ENCODE measurements at places on chromosomes 16 and 17.

- no peak for DNase-seq
These were observed 83.0 kb downstream of the OR1D5 start for GRCh38 chr17:2980211-2980903.

DNA sequence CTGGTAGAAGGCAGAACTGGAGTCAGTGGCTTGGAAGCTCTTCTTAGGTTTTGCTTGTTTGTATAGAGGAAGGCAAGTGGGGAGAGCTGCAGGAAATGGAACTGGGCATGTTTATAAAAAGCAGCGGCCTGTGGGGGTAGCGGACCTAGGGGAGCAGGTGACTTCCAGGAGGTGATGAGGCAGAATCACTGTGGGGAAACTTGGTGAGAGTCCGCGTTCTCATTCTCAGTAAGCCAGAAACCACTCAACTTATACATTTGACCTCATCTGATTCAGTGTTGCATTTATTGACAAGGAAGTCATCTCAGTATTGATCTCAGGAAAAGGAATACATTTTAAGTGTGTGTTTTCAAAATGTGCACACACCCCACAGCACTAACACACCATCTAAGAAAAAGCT, 299.8 kb downstream of the CNTNAP4 start:
- DNase-seq: no peak

GRCh38 chr17:73485130-73485529, 159.1 kb downstream of the SDK2 start:
- DNase-seq: no peak

GRCh38 chr16:73161977-73162376, 114.0 kb upstream of the ZFHX3 start:
- no peak for DNase-seq

GRCh38 chr17:53721101-53721500, 101.6 kb upstream of the KIF2B start:
- DNase-seq: no peak

- DNase-seq: no peak
These were observed 18.4 kb upstream of the ZNF594 start for GRCh38 chr17:5210091-5210490.

GRCh38 chr16:68452176-68452575, 3.9 kb upstream of the SMPD3 start:
- DNase-seq: no peak

- DNase-seq: no peak
These were observed 187.7 kb downstream of the CBLN1 start for GRCh38 chr16:49093939-49094338.

GRCh38 chr16:55534756-55535155, 25.9 kb downstream of the LPCAT2 start:
- no peak for DNase-seq

GRCh38 chr17:50675190-50675589, 32.5 kb downstream of the ANKRD40 start:
- DNase-seq: no peak

DNA sequence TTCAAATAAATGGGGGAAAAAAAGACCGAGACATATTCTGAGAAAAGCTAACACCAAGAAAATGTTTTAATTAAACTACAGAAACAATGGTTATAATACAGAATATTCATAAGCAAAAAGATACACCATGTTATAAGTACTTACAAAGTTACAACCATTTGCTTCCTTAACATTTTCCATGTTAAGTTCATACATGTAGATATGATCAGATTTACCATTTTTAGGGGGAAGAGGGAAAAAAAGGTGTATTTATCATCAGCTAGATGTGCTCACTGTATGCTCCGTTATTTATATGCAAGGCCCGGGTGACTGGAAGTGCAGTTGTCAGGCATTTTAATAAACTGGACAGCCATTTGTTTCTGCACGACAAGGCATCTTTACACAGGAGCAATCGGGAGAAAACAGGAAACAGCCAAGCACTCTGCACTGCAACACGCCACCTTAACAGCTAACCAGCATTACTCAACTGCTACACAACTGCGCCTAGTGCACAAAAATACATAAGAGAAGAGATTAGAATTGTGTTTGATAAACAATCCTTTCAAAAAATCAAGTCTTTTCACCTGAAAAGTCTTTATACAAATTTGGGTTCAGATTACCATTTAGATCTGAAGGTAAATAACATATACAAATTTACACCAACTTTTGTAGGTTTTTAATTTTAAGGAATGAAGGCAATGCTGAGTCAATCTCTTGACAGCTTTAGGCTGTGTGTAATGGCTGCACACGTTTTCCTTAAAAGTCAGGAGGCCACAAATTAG, 2.9 kb downstream of the SRSF2 start:
- no peak for DNase-seq

GRCh38 chr16:49854188-49854795, 1.6 kb downstream of the ZNF423 start:
- DNase-seq: no peak

GRCh38 chr16:50368410-50369132, at the start of gene BRD7:
Gene BRD7 (minus strand): TSS chr16:50368988. CDS start chr16:50368774, 214 bp downstream.
- peak; percentile 65 for DNase-seq

GRCh38 chr17:55348749-55349354, 72.8 kb downstream of the MMD start:
- peak; percentile 37 for DNase-seq

GRCh38 chr16:30893417-30893743, 497 bp downstream of the BCL7C start:
- no peak for DNase-seq

DNA sequence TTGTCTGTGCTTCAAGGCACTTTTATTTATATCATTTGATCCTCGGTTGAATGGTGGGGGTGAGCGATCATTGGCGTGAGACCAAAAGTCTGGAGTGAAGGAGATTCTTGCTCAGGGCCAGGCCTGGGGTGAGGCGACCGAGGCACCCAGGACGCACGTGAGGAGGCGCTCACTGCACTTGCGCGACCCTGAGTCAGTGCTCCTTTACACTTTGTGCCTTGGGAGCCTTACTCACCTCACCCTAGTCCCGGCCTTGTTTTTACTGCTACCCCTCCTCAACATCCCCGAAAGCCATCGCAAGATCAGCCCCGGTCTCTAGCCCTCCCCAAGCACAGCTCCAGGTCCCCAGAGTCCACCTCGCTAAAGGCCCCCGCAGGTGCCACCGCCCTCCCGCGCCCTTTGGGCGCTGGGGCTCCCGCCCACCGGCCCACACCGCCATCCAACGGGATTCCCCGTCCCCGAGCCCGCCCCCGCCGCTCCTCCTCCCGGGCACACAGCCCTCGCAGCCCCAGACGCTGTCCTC, 496 bp downstream of the EZH1 start:
- DNase-seq: peak; percentile 77

GRCh38 chr17:39684369-39685192, 3.3 kb downstream of the PGAP3 start:
- no peak for DNase-seq

GRCh38 chr16:86398622-86399021, 111.7 kb upstream of the FOXF1 start:
- no peak for DNase-seq

GRCh38 chr16:79359082-79359481, 241.5 kb downstream of the MAF start:
- no peak for DNase-seq

DNA sequence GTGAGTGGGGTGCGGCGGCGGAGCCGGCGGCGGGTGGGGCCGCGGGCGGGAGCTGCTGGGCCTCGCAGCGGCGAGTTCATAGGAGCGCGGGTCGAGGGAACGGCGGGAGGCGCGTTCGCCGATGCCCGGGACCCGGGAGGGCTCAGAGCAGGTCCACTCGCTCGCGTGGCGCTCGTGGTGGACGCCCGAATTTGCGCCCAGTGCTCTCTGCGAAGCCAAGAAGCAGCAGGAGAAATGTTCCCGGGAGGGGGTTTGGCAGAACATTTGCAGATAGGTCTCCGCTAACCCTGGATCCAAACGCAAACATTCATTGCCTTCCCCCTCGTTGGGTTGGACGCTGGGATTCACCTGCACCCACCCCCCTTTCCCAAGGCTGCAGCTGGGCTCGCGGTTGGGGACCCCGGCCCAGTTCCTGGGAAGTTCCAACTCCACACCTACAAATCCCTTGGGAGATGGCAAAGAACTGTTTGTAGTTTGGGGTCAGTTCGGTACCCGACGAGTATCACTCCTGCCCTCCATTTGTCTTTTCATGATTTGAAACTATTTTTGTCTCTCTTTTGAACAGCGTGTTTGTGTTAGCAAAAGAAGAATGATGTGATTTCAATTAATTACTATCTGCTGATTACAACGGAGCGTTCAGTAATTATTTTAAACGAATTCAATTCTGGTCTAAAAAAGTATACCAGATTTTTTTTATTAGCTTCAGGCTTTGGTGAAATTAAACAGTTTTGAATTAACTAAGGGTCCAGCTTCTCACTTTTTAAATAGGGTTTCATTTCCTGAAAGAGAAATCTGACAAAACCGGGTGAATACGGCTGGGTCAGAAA, 2.3 kb downstream of the NTN1 start:
- no peak for DNase-seq

DNA sequence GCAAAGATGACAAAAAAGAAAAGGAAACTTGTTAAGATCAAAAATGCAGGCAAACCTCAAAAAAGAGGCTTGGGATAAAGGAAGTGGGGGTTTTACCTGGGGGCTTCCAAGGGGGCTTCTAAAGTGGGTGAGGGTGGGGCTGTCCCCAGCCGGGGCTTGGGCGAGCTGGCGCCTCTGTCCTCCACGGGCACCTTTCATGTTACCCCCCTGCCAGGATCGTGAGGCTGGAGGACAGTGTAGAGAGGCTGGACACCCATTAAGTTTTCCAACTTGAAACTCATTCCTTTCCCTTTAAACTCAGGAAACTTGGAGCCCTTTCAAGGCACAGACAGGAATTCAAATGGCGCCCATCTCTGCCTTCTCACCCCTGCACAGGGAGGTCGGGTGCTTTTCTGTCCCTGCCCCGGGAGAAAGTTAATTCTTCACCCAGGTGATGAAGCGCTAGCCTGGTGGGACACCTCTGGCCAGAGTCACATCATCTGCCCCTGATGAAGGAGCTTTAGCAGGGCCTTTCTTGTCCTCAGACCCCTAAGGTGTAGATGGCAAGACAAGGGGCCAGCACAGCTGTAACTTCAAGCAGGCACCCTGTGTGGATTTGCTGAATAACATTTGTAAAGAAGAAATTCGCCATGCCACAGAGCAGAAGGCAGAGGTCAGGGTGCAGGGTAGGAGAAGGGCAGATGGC, 87.3 kb downstream of the C16orf78 start:
- no peak for DNase-seq

DNA sequence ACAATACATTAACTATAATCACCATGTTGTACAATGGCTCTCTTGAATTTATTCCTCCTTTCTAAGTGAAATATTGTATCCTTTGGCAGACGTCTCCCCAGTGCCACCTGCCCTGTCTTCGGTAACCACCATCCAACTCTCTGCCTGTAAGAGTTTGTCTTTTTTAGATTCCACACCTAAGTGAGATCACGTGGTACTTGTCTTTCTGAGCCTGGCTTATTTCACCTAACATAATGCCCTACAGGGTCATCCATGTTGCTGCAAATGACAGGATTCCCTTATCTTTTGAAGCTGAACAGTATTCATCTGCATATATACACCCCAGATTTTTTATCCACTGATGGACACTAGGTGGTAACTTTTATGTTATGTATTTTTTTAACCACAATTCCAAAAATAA, 24.2 kb downstream of the ORC6 start:
- DNase-seq: no peak

DNA sequence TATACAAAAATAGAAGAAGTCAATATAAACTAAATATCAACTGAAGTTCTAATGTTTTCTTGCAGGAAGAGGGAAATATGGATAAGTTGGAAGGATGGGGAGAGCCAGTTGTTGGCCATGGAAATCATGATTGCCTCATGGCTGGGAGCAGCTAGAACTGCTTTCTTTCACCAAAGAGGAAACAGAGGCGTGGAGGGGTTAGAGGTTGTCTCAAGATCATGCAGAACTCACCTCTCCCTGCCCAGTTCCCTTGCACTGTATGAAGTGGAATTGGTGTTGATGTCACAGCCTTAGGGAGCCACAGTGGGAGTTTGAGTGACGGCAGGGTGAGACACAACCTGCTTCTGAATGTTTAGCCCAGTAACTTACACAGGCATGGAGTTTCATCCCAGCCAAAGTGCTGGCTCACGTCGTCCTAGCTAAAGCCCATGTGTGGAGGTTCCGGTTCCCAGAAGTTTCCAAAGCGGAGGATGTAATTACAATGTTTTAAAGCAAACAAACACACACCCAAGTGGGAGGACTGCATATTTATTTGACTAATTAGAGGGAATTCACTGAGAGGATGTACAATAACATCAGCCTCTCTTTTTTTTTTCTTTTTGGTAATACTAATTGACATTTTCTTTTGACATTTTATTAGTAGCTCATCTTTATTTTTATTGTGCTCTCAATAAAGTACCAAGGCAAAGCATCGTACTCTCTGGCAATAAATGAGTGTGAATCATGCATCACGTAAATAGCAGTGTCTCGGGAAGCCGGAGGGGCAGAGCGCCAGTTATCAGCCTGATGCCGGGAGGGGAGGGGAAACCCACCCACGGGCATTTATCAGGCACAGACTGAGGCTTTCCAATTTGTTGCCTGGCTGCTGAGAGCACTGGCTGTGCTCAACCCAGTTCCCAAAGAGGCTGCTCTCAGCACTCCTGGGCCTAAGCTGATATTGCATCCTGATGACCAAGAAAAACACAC, 118.7 kb upstream of the CDH5 start:
- DNase-seq: no peak

GRCh38 chr17:68390888-68391545, 66.3 kb downstream of the WIPI1 start:
- no peak for DNase-seq
